ENCODE measurements at places on chromosomes 12 and 14. TPM values are rescaled to one million over a fixed set of nuclear protein-coding genes. Genes with fewer than 3 reads are reported as not detected.
A peak's percentile ranks its signal among the peaks of the same experiment; 100 is the strongest.

GRCh38 chr14:32590157-32590556, 261.1 kb downstream of the AKAP6 start:
- DNase-seq, result no peak
- H3K36me3 ChIP-seq, result no peaks in the 10 kb centered on the region
- H3K27me3 ChIP-seq, result no peaks in the 10 kb centered on the region
- H3K27ac ChIP-seq, result no peak overlapping the region

The NEMF gene
- total RNA-seq, result 33.9 TPM

- no peak overlapping the region for H3K4me3 ChIP-seq
- H3K27ac ChIP-seq, result no peak overlapping the region
- no peak for DNase-seq
These were observed 15.6 kb downstream of the PPP1R1A start for GRCh38 chr12:54572881-54573280.

The TAS2R50 gene
- total RNA-seq, result 1.9 TPM

DNA sequence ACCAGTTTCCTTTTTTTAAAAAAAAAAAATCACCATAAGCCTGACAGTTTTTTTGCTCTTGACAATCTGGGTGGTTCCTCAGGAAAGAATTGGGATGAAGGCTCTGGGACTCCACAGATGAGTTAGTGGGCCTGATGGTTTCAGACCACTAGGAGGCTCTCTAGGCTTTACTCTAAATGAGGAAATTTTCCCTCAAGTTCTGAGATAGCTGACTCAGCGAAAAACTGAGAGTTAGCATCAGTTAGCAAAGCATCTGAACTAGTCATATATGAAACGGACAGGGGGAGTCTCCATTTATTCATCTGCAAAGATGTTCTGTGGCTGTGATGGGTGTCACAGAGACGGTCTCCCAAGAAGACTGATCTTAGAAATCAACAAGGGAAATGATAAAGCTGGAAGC, 314.3 kb upstream of the OR4E1 start:
- H3K4me1 ChIP-seq, result peaks cover 19% of the 10 kb centered on the region
- H3K4me3 ChIP-seq, result no peak overlapping the region
- DNase-seq, result peak; percentile 48

The GPR65 gene
- not detected for total RNA-seq

- H3K4me1 ChIP-seq, result peaks cover 16% of the 10 kb centered on the region
- no peak for DNase-seq
- no peak overlapping the region for H3K4me3 ChIP-seq
- no peaks in the 10 kb centered on the region for H3K36me3 ChIP-seq
These were observed 70.8 kb downstream of the KCNA5 start for GRCh38 chr12:5114436-5114835.

Data from cardiac muscle cell (in vitro differentiated cells and primary cell).